ENCODE measurements at places on chromosomes 16 and 17. TPM values are rescaled to one million over a fixed set of nuclear protein-coding genes. Genes with fewer than 3 reads are reported as not detected.

DNA sequence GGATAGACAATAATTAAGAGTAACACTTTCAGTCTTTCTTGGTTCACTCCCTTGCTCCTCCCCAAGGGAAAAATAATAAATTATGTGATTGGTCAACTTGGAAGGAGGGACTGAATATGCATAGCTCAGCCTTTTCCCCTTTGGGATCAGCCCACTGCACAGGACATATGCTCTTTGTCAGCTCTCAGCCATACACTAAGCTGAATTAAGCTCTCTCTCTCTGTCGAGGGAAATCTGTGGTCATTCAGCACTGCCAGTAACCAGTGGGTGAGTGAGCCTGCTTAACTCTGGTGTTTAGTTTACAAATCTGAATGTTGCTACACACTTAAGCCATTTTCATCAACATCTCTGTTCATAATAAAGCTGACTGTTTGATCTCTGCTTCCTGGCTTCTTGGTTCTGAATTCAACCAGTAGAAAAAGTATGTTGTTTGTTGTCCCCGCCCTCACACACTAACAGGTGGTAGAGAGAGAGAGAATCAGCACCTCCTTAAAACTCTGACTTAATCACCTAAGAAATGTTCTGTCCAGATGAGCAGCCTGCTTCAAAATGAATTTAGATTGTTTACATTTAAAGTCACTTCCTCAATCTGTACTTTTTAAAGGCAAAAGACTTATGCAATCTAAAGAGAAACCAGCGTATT, 102.3 kb upstream of the C17orf78 start:
- H3K36me3 ChIP-seq: peaks cover 59% of the 10 kb centered on the region
- no peak for DNase-seq
- no peak overlapping the region for H3K27ac ChIP-seq
- H3K4me3 ChIP-seq: no peak overlapping the region

DNA sequence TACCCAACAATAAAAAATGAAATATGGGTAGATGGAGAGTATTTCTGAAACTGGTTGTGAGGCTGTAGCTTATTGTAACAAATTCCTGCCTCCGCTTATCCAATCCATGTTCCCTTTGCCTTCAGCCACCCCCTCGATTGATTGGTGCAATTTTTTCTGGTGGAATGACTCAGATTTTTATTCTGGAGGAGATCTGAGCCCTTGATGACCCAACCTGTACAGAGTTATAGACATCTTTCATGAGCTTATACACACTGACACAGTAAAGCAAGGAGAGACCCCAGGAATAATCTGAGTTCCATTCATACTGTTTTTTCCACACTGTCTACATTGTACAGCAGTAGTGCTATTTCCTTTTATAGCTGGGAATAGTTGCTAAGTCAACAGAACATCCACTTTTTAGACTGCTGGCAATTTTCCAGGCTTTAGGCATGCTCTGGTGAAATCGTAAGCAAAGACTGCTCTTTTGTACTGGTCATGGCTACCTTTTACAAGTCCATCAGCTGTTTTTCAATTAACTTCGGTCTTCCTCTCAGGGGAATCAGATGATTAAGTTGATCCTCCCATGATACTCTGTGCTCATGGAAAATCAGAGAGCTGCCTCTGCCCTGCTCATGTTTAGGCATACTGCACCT, 30.1 kb downstream of the CCL4 start:
- no peaks in the 10 kb centered on the region for H3K36me3 ChIP-seq
- H3K27ac ChIP-seq: no peak overlapping the region
- no peak overlapping the region for H3K4me3 ChIP-seq
- peaks cover 3% of the 10 kb centered on the region for H3K4me1 ChIP-seq
- DNase-seq: no peak

The KRT31 gene
- not detected for total RNA-seq

DNA sequence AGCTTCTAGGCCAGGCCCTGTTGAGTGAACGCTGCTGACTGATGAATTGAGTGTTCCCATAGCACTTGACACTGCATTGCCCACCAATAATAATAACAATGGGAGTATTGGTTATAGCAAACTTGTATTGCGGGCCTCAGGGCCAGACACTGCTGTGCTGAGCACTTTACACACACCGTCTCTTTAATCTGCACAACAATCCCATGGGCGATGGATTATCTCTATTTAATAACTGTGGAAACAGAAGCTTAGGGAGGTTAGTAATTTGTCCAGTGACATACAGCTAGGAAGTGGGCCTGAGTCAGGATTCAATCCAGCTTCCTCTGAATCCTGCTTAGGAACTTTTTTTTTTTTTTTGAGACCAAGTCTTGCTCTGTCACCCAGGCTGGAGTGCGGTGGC, 11.2 kb downstream of the ARHGAP23 start:
- H3K27ac ChIP-seq: peak overlapping the region; percentile 42
- H3K4me1 ChIP-seq: peaks cover 76% of the 10 kb centered on the region

DNA sequence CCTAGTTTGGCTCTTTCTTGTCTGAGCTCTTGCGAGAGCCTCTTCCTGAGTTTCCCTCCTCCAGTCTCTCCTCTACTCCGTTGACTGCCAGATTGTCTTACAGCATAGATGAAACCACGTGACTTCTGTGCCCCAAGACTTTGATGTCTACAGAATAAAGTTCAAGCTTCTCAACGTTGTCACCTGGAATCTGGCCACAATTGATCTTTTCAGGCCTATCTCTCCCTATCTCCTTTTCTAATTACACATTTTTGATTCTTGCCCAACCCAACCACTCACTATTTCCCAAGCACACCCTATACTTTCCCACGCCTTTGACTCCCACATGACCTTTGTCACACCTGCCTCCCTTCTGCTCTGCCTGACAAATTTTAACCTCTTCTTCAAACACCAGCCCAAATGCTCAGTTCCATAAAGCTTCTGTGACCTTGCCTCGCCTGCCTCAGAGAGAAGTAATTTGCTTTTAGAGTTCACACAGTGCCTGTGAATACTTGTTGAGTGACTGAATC, 52.4 kb upstream of the PMFBP1 start:
- no peak overlapping the region for H3K27ac ChIP-seq
- no peak for DNase-seq
- H3K4me1 ChIP-seq: peaks cover 3% of the 10 kb centered on the region
- H3K4me3 ChIP-seq: no peak overlapping the region
- H3K36me3 ChIP-seq: no peaks in the 10 kb centered on the region
- H3K27me3 ChIP-seq: no peaks in the 10 kb centered on the region

- H3K27ac ChIP-seq: peak overlapping the region; percentile 67
- no peak for DNase-seq
- H3K27me3 ChIP-seq: peaks cover 6% of the 10 kb centered on the region
- peaks cover 20% of the 10 kb centered on the region for H3K36me3 ChIP-seq
- H3K4me1 ChIP-seq: peaks cover 40% of the 10 kb centered on the region
These were observed 27.9 kb downstream of the IGFBP4 start for GRCh38 chr17:40470932-40471828.

DNA sequence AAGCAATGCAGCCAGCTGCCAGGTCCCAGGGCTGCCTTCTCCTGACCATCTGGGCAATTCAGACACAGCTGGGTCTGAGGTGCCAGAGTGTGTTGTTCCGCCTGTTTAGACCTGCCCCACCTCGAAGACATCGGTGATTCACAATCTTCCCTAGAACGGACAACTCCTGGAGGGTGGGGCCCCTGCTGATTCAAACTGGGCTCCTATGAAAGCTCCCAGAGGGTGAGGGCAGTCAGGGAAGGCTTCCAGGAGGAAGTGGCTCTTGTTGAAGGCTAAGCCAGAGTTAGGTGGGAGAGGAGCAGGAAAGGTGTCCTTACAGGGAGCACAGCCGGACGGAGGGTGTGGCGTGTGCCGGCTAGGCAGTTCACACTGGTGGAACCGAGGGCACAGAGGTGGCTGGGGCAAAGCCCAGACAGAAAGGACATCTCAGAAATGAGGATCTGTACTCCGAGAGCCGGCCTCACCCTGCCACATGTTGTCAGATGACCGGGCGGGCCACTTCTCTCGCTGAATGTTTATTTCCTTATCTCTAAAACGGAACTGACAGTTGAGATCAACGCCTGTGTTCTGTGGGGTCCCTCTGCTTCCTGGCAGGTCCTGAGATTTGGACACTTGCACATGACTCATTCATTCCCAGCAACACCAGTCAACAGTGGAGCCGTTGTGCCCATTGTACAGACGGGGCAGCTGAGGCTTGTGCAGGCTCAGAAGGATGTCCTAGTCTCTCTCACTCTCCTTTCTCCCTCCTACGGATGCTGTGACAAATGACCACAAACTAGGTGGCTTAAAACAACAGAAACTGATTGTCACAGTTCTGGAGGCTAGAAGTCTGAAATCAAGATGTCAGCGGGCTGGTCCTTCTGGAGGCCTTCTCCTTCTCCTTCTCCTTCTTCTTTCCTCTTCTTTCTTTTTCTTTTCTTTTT, 26.9 kb upstream of the LITAF start:
- no peak for DNase-seq
- H3K4me3 ChIP-seq: no peak overlapping the region
- peaks cover 75% of the 10 kb centered on the region for H3K27me3 ChIP-seq
- no peak overlapping the region for H3K27ac ChIP-seq

DNA sequence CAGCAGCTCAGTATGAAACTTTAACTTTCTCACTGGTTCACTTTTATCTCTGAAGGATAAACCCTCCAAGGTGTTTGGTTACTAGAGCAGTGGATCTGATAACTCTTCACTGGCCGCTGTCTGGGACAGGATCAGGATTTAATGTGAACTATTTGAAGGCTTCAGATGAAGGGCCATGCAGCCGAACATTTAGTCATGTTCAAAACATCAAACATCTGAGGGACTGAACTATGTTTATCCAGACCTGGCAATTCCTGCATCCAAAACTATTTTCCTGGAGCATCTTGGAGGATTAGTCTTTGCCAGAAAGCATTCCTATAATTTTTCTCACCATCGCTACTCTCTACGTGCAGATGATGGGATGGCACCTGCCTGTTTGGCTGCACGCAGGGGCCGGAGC, 20.3 kb upstream of the PMP22 start:
- H3K4me1 ChIP-seq: no peaks in the 10 kb centered on the region
- no peak for DNase-seq
- H3K36me3 ChIP-seq: no peaks in the 10 kb centered on the region

DNA sequence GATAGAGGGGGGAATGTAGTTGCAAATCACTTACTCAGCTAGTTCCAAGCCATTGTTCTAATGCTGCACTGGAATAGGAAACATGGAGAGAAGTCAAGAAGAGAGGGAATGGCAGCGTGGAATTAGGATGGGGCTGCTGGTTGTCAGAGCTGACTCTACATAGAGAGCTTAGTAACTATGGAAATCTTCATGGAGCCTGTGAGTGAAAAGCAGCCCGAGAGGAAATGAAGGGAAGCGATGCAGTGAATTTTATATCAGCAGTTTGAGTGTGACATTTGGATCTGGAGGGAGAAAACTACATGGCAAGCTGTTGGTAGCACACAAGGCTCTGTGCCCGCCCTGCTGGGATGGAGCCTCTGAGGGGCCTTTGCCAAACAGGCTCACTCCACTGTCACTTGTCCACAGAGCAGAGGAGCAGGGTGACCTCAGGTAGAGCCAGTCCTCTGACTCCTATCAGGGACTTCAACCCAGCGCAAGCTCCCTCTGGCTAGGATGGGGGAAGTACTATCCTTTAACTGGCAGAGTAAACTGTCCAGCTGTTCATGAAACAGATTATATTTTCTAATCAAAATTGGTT, 27.9 kb upstream of the PMFBP1 start:
- no peaks in the 10 kb centered on the region for H3K27me3 ChIP-seq
- H3K36me3 ChIP-seq: no peaks in the 10 kb centered on the region
- no peak for DNase-seq
- H3K4me1 ChIP-seq: peaks cover 33% of the 10 kb centered on the region
